ENCODE measurements at places on chromosomes 3 and 15.

DNA sequence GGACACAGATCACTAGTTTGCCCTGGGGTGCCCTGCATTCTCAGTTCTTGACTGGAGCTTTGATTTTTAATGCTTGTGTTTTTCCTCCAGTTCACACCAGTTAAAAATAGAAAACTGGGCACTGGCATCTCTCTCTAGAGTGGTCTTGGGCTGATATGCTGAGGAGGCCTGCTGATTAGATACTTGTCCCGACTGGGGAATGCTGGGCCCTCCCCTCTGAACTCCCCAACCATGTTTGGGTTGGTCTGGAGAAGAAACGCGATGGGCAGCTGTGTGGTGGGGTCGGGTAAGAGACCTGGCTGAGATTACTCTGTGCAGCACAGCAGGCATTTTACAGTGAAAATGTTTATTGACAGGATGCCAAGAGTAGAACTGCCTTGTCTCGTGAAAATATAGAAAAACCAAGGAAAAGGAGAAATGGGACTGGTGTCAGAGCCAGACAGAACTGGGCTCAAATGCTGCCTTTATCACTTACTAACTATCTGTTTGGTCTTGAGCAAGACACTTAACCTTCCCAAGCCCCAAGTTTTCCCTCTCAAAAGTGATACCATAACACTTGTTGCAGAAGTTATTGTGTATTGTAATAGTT is 1.6 kb upstream of the ACTC1 start:
- DNase-seq: no peak

DNA sequence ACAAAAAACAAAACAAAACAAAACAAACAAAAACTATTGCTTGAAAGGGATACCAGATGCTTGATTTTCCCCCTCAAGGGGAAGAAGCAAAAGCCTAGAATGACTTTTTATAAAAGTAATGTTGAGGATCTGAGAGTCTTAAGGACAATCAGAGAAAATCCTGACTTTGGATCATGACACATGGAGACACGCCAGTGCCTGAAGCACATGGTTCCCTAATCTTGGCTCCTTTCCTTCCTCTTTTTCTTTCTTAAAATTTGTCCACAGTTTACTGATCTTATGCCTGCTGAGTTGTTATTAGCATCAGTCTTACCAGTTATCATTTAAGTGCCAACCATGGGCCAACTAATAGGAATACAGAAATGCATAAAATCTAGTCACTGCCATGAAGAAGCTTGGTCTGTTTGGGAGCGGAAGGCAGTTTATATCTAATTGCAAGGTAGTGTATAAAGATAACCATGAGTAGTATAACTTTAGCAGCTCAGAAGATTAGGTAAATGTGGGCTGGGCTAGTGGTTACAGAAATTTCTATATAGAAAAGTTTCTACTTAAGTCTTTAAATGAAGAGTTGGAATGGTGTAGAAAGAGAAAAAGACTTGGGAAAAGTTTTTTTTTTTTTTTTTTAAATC is 6.9 kb downstream of the GLCE start:
- DNase-seq: no peak

DNA sequence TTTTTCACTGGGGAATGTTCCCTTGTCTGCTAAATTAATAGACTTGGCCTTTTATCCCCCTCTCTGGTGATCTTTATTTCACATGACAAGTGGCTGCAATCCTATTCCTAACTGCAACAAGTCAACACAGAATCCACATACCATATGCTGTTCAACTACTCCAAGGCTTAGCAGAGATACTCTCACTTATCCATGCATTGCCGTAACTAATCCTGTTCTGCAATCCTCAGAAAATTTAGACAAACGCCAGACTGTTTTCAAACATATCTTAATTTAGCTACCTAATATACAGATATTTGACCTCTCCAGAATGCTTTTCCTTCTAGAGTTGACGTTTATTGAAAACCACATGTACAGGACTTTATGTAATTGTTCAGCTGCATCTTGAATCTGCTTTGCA is 37.9 kb downstream of the EID1 start:
- DNase-seq: no peak

DNA sequence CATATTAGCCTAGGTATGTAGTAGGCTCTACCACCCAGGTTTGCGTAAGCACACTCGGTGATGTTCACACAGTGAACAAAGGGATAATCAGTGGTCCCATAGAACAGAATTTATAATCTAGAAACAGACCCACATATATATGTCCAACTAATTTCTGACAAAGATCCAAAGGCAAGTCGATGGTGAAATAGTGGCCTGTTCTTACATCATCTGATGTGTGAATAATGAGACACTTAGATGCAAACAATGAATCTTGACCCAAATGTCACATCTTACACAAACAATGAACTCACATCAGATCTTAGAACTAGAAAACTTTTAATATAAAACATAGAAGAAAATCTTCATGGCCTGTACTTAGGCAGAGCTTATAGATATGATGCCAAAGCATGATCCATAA is 17.6 kb upstream of the TM2D3 start:
- no peak for DNase-seq

DNA sequence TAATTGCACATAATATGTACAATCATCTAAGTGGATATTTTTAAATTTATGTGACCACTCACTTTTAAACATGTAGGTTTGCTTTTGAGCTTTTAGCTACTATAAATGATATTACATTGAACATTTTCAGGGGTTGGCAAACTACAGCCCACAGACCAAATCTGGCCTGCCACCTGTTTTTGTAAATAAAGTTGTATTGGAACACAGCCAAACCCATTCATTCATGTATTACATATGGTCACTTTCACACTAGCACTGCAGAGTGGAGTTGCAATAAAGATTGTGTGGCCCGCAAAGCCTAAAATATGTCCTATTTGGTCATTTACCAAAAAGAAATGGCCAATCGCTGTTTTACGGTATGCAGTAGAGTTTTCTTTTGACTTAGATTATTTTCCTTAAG is 21.2 kb downstream of the CMTM7 start:
- no peak for DNase-seq

DNA sequence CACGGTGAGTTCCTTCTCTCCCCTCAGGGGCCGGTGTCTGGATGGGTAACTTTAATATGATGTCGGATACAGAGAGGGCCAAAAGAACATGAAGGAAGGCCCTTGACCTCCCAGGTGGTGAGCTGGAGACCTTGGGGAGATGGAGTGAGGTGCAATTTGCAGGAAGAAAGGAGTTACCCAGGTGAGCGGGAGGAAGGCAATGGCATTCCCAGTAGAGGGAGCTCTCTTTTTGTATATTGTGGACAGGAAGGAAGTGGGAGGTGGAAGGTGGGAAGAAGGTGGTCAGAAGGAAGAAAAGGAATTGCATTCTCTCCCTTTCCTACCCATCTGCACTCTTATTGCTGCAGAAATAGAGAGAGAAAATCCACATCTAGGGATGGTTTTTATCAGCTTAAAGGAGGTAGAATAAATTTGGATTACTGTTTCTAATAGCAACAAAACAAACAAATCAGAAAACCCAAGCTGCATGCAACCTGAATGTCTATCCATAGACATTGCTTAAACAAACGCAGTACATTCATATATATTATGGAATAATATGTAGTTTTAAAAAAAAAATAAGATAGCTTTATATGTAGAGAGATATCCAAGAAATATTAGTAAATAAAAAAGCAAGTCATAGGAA is 169.0 kb upstream of the TSC22D2 start:
- DNase-seq: no peak

All from Right ventricle myocardium inferior (tissue), 1 donor.